Activated CD4-positive, alpha-beta T cell treated with anti-CD3 and anti-CD28 coated beads for 36 hours (primary cell): ENCODE measurements at places on chromosomes 2 and 18. TPM values are rescaled to one million over a fixed set of nuclear protein-coding genes. Genes with fewer than 3 reads are reported as not detected.

GRCh38 chr2:239398521-239398921 is 2.3 kb downstream of the HDAC4 start:
- no peak for DNase-seq

The PLEKHM3 gene
- total RNA-seq = 5.2 TPM

DNA sequence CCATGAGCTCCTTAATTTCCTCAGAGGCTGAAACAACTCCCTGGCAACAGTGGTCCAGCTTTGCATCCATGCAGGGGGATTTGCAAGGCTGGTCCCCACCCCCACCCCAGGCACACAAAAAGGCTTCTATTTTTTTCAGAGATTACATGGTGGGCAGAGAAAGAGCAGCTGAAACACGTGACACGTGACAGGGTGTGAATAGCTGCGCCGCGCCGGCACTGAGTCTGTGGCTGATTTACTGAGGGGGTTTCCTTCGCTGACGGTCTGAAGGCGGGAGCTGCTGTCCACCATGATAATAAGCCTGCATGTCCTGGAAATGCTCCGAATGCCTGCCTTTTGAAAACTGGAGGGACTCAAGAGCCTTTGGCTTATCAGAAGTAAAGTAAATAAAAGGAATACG is 50.7 kb upstream of the APCDD1 start:
- no peak for DNase-seq

- DNase-seq = no peak
These were observed 662.9 kb upstream of the ID2 start for GRCh38 chr2:8018956-8019355.

GRCh38 chr2:24332791-24333540 is 27.4 kb downstream of the ITSN2 start:
- no peak for DNase-seq

DNA sequence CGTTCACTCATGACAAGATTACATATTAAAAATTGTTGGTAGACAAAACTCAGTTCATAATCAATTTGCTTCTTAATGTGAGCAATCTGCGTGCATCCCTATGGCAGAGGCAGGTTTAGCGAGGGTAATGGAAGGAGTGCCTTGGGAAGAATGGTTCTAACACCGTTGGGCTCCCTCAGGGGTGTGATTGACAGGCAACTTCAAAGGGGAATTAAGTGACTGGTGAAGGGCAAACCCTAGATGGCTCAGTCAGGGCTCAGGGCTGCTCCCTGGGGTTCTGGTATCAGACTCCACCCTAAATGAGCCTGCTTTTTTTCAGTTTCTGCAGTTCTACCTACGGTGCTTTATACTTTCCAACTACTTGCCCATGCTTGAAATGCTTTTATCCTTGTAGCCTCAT is 419.5 kb upstream of the CELF4 start:
- DNase-seq = no peak

- no peak for DNase-seq
These were observed 137.0 kb downstream of the MEIS1 start for GRCh38 chr2:66571918-66572317.

The SP5 gene
- 0.37 TPM for total RNA-seq

GRCh38 chr2:135072125-135072997 is 20.3 kb downstream of the RAB3GAP1 start:
- DNase-seq = no peak

DNA sequence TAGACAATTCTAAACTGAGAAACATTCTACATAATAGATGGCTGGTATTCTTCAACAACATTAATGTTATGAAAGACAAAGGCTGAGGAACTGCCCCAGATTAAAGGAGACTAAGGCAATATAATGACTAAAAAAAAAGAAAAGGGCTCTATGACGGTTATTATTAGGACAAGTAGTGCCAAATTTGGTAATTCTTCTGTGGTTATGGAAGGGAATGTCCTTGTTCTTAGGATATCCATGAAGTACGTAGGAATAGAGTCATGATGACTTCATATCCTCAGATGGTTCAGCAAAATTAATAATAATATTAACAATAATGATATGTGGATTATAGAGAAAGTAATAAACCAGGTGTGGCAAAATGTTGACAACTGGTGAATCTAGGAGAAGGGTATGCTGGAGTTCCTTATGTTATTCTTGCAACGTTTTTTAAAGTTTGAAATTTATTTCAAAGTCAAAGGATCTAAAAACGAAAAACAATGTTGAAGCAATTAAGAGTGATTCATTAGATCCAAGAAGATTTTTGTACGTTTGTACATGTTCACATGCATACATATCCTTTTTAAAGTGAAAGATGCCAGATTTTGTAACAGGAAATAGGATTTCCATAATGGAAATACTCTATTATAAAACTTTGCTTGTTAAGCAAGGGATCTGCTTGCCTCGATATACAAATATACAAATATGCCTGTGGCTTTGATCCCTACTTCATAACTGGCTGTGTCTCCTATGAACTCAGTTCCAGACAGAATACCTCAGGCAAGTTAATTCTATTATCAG is 27.7 kb upstream of the STRN start:
- no peak for DNase-seq

The NPHP1 gene
- total RNA-seq = 2.8 TPM

GRCh38 chr18:12346240-12346565 is 30.8 kb downstream of the AFG3L2 start:
- DNase-seq = no peak

DNA sequence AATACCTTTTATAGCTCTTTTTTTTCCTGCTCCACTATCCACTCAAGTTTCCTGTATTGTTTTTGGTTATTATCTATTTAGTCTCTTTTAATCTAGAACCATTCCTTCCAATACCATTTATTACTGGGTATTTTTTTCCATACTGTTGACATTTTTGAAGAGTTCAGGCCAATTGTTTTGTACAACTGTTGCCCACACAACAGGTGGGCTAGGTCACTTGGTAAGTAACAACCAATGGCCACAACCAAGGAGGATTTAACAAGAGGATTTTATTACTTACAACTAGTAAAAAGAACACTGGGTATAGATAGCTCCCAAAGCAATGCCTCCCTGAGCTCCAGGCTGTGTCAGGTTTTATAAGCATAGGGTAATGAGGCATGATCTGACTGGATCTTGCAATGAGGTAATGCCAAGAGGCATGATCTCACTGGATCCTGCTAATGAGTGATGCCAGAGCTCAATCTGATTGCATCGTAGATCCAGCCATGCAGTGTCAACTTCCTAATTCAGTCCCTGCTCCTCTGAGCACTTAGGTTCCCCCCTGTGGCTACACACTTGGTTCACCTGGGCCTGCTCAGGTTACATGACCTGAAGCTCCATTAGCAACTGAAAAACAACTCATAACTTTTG is 7.1 kb upstream of the CEP68 start:
- peak; percentile 38 for DNase-seq
